ENCODE measurements at places on chromosomes 5 and 9.

DNA sequence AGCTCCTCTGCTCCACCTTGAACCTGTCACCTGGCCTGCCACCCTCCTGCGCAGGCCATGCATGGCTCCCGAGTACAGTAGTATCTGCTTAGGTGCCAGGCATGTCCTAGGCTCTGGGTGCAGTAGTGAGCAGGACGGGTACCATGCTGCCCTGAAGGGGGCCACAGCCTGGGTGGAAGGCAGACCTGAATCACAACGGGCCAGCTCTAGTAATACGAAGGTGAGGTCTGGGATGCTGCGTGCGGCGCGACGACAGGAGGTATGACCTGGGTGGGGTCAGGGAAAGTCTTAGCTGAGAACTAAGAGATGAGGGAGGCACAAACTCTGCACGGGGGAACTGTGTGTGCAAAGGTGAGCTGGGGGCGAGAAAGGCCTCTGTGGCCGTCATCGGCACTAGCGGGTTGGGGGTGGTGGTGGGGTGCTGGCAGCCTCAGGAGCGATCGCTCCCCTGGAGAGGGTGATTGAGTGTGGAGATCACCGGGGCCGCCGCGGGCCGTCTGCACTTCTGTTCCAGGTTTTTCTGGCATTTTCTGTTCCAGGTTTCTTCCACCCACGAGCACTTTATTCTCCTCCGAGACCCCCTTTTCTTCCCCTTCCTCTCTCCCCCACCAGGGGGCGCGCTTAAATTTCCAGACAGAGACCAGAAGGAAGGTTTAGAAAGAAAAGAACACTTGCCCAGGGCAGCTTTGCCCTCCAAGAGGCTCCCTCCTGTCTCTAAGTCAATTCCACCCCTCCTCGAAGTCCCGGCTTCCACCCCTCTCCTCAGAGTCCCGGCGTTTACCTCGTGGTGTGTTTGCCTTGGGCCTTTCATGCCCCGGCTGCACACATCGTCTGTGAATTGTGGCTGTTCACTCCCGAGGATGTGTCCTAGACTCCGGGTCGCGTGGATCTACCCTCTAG is 15.1 kb downstream of the PDLIM4 start:
- DNase-seq: peak; percentile 61

DNA sequence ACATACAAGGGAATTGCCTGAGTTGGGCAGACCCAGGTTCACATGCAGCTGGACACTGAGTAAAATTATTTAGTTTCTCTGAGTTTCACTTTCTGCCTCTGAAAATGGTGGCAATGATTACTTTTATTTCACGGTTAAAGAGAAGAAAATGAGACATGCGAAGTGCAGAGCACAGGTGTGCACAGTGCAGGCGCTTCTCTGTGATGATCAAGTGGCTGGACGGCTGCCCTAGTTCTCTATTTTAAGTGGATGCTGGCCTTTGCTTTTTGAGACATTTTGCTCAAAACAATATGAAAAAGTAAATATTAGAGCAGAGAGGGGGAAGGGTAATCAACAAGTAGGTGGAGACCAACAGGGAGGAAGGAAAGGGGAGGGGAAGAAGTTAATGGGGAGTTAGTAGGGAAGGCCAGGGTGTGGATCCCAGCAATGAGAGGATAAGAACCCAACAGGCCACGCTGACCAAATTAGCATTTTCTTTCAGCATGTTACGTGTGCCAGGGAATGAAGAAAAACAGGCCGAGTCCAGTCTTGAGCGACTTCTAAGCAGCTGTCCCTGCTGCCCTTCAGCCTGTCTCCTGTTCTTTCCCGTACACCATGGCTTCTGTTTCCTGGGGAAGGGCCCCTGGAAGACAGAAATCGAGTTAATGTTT is 16.1 kb downstream of the SNX18 start:
- DNase-seq: no peak

- no peak for DNase-seq
Observed at GRCh38 chr5:159489779-159490178, 159.5 kb upstream of the IL12B start.

GRCh38 chr5:71744009-71744790 is 25.1 kb downstream of the CARTPT start:
- no peak for DNase-seq

DNA sequence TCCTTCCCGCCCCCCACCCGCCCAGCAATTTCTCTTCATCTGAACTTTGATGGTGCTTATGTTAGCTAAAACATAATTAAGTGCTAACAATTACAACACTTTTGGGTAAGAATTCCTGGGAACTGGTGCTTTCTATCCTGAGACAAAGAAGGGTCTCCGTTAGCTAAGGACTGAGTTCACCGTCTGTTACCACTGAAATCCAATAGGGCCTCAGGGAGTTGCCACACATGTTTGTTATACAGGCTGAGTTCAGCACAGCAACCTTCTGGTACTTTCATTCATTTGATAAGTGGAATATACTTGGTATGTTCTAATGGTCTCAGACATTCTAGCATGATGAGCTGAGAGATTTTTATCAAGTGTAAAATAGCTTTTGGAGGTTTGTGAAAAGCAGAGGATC is 437.9 kb downstream of the EFNA5 start:
- DNase-seq: no peak

- no peak for DNase-seq
Observed at GRCh38 chr5:39377613-39378012, 13.3 kb upstream of the C9 start.

All from effector memory CD8-positive, alpha-beta T cell (primary cell).